Thymus (tissue), 14 donors: ENCODE measurements at places on chromosomes 11 and 22. TPM values are rescaled to one million over a fixed set of nuclear protein-coding genes. Genes with fewer than 3 reads are reported as not detected.
A peak's percentile ranks its signal among the peaks of the same experiment; 100 is the strongest.

The TMEM151A gene
- total RNA-seq: not detected

The GUCY1A2 gene
- 0.94 TPM for total RNA-seq

The MMP3 gene
- total RNA-seq: 0.28 TPM

The HEPN1 gene
- total RNA-seq: not detected

The LARGE1 gene
- 3.1 TPM for total RNA-seq

The TESMIN gene
- 2.0 TPM for total RNA-seq

The OR52E8 gene
- total RNA-seq: not detected

- DNase-seq: no peak
- H3K36me3 ChIP-seq: no peaks in the 10 kb centered on the region
- H3K4me3 ChIP-seq: no peak overlapping the region
- no peak overlapping the region for H3K27ac ChIP-seq
- H3K4me1 ChIP-seq: no peaks in the 10 kb centered on the region
Measured at GRCh38 chr11:11444027-11444803, 91.2 kb upstream of the CSNK2A3 start.

DNA sequence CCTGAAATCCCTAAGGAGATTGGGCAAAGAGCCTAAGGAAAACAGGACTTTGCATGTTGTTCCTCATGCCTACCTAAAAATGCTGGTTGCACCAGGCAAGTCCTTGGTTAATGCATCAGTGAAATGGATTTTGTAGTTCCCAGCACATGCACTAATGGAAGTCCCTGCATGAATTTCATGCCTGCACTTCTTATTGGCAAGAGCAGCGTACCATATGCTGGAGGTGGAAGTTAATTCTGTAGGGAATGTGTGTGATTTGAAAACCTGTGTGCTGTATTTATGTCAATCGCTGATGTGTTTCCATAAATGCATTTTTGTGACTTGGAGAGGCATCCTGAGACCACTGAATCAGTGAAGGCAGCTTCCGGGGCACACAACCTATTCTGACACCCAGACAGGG is 140.3 kb upstream of the MTNR1B start:
- H3K36me3 ChIP-seq: no peaks in the 10 kb centered on the region
- H3K4me3 ChIP-seq: no peak overlapping the region
- no peak for DNase-seq
- H3K4me1 ChIP-seq: peaks cover 42% of the 10 kb centered on the region
- no peaks in the 10 kb centered on the region for H3K27me3 ChIP-seq
- H3K27ac ChIP-seq: no peak overlapping the region

DNA sequence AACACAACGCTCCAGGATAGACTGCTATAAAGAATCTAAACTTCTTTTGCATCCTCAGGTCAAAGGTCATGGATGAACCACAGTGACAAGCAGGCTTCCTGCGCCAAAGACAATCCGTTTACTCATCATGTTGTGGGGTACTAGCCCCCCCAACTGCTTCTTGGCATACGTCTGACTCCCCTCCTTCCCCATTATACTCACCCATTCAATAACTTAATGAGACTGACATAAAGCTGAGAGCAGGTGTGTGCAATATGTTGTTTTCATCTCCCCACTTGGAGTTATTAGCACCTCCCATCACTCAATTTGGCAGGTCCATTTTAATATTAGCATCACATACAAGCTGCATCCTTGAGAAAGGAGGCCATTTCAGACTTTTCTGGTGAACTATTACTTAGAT is 157.1 kb downstream of the CADM1 start:
- H3K4me1 ChIP-seq: no peaks in the 10 kb centered on the region
- no peak for DNase-seq
- H3K4me3 ChIP-seq: no peak overlapping the region
- no peaks in the 10 kb centered on the region for H3K27me3 ChIP-seq
- no peak overlapping the region for H3K27ac ChIP-seq
- H3K36me3 ChIP-seq: no peaks in the 10 kb centered on the region

DNA sequence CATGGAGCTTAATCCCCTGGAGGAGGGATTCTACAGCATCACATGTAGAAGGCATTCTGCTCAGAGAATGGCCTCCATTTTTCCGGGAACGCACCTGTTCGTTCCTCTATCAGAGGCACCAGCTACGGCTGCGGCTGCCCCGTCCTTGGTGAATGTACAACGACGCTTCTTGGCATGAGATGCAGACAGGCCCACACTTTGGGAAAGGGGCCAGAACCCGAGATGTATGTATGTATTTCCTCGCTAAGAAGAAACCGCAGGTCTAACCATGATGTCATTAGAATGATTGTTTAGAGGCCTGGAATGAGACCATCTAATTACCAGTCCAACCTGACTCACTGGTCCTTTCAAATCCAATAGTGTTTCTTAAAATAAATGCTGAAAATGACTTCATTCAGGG is 1293.4 kb downstream of the TBC1D22A start:
- no peak overlapping the region for H3K4me3 ChIP-seq
- no peaks in the 10 kb centered on the region for H3K36me3 ChIP-seq
- peaks cover 22% of the 10 kb centered on the region for H3K4me1 ChIP-seq
- DNase-seq: no peak
- no peak overlapping the region for H3K27ac ChIP-seq

- H3K4me3 ChIP-seq: no peak overlapping the region
- H3K27me3 ChIP-seq: no peaks in the 10 kb centered on the region
- no peak for DNase-seq
- no peaks in the 10 kb centered on the region for H3K4me1 ChIP-seq
- no peak overlapping the region for H3K27ac ChIP-seq
Measured at GRCh38 chr11:21113876-21114275, 444.5 kb downstream of the NELL1 start.

DNA sequence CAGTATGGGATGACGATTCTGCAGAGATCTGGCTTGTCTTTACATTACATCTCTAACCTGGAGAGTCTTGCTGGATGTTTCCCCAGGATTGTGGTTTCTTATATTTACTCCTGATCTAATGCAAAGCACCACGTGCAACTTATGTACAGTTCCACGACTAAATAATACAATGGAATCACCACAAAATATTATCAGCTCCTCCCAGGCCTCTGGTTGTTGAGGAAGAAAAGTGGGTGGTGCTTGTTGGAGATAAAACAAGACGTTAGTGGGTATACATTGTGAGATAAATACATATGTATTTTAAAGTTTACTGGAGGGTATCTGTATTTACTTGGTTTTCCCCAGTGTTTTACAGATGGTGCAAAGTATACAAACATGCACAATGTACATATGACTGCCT is 569.7 kb downstream of the NTM start:
- H3K4me1 ChIP-seq: no peaks in the 10 kb centered on the region
- H3K27ac ChIP-seq: no peak overlapping the region
- no peak overlapping the region for H3K4me3 ChIP-seq
- H3K36me3 ChIP-seq: no peaks in the 10 kb centered on the region

DNA sequence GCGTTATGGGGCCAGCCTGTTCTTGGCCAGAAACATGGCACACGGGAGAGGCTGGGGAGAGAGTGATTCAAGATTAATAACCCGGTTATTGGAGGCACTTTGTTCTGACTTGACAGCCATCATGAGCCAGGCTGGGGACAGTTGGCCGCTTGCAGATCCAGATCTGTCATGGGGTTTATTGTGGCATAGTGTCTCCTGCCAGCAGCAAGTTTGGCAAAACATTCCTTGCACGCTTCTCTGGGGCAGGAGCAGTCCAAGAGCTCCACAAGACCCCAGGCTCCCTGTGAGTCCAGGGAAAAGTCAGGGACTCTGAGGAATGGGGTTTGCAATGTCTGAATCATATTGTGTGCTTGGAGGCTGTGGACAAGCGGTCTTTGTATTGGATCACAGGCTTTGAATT is 270.4 kb downstream of the MIAT start:
- no peaks in the 10 kb centered on the region for H3K4me1 ChIP-seq
- no peaks in the 10 kb centered on the region for H3K36me3 ChIP-seq
- H3K4me3 ChIP-seq: no peak overlapping the region
- H3K27ac ChIP-seq: no peak overlapping the region
- DNase-seq: no peak

GRCh38 chr22:46483353-46483752 is 54.1 kb downstream of the CELSR1 start:
- peaks cover 10% of the 10 kb centered on the region for H3K27me3 ChIP-seq
- H3K4me3 ChIP-seq: no peak overlapping the region
- peaks cover 2% of the 10 kb centered on the region for H3K4me1 ChIP-seq
- H3K36me3 ChIP-seq: no peaks in the 10 kb centered on the region
- H3K27ac ChIP-seq: no peak overlapping the region

GRCh38 chr11:7098235-7098832 is 9.5 kb downstream of the RBMXL2 start:
- no peaks in the 10 kb centered on the region for H3K4me1 ChIP-seq
- no peak overlapping the region for H3K27ac ChIP-seq
- no peak overlapping the region for H3K4me3 ChIP-seq
- DNase-seq: no peak

DNA sequence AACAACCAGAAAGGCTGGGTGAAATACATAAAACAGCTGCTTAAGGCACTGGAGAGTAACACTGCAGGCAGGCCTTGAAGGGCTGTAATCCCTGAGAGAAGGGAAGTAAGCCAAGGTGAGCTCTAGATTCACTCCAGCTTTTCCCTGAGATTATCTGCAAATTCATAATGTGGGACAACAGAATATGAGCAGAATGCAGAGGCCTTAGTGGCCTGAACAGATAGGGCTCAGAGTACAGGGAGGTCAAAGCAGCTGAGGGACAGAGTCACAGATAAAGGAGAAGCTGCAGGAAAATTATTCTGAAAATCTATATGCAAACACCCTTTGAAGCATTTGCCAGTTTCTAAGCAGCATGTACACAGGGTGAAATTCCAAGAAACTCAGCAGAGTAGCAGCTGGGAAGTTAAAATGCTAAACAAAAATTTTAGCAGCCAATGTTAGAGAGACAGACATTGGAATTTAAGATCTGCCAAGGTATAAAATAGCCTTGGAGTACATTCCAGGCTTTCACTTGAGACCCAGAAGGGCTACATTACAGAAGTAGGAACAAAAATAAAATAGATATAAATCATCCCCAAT is 48.1 kb upstream of the CWF19L2 start:
- H3K36me3 ChIP-seq: peaks cover 14% of the 10 kb centered on the region
- DNase-seq: no peak
- no peaks in the 10 kb centered on the region for H3K27me3 ChIP-seq
- no peak overlapping the region for H3K27ac ChIP-seq
- no peak overlapping the region for H3K4me3 ChIP-seq

- no peak for DNase-seq
- no peak overlapping the region for H3K4me3 ChIP-seq
- H3K27me3 ChIP-seq: no peaks in the 10 kb centered on the region
- no peaks in the 10 kb centered on the region for H3K36me3 ChIP-seq
- H3K4me1 ChIP-seq: peaks cover 13% of the 10 kb centered on the region
Measured at GRCh38 chr22:45512363-45512762, 9.7 kb downstream of the FBLN1 start.

- H3K27me3 ChIP-seq: no peaks in the 10 kb centered on the region
- no peaks in the 10 kb centered on the region for H3K36me3 ChIP-seq
- H3K4me1 ChIP-seq: peaks cover 63% of the 10 kb centered on the region
- H3K4me3 ChIP-seq: no peak overlapping the region
- peak overlapping the region; percentile 46 for H3K27ac ChIP-seq
Measured at GRCh38 chr11:46331282-46331984, 15.8 kb upstream of the DGKZ start.

DNA sequence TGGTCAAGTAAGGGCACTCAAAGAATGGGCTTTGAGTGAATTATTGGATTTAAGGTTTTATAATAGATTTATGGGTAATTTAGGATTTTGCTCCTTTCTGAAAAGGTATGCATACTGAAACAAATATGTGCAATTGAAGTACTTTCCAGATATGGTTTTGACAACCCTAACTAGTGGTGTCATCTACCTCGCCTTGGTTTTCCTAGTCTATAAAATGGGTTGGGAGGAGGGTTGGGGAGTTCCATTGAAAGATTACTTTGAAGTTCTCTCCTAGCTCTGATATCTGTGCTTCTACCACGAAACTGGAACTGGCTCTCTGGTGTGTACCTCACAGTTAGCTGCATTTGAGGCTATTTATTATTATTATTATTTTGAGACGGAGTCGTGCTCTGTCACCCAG is 431 bp upstream of the SPTBN2 start:
- no peak for DNase-seq
- H3K4me1 ChIP-seq: peaks cover 14% of the 10 kb centered on the region
- no peak overlapping the region for H3K27ac ChIP-seq
- H3K36me3 ChIP-seq: no peaks in the 10 kb centered on the region
- H3K27me3 ChIP-seq: peaks cover 93% of the 10 kb centered on the region
- no peak overlapping the region for H3K4me3 ChIP-seq

GRCh38 chr11:81368192-81368591 is 1365.5 kb downstream of the FAM181B start:
- H3K27ac ChIP-seq: no peak overlapping the region
- H3K4me1 ChIP-seq: no peaks in the 10 kb centered on the region
- no peak overlapping the region for H3K4me3 ChIP-seq
- H3K27me3 ChIP-seq: no peaks in the 10 kb centered on the region

GRCh38 chr11:59266491-59266890 is 53.8 kb upstream of the MPEG1 start:
- DNase-seq: no peak
- H3K4me1 ChIP-seq: no peaks in the 10 kb centered on the region
- H3K27me3 ChIP-seq: no peaks in the 10 kb centered on the region

GRCh38 chr11:125940145-125940544 is 5.7 kb upstream of the VSIG10L2 start:
- no peaks in the 10 kb centered on the region for H3K36me3 ChIP-seq
- H3K4me1 ChIP-seq: no peaks in the 10 kb centered on the region
- no peak for DNase-seq
- H3K27ac ChIP-seq: no peak overlapping the region
- H3K4me3 ChIP-seq: no peak overlapping the region

DNA sequence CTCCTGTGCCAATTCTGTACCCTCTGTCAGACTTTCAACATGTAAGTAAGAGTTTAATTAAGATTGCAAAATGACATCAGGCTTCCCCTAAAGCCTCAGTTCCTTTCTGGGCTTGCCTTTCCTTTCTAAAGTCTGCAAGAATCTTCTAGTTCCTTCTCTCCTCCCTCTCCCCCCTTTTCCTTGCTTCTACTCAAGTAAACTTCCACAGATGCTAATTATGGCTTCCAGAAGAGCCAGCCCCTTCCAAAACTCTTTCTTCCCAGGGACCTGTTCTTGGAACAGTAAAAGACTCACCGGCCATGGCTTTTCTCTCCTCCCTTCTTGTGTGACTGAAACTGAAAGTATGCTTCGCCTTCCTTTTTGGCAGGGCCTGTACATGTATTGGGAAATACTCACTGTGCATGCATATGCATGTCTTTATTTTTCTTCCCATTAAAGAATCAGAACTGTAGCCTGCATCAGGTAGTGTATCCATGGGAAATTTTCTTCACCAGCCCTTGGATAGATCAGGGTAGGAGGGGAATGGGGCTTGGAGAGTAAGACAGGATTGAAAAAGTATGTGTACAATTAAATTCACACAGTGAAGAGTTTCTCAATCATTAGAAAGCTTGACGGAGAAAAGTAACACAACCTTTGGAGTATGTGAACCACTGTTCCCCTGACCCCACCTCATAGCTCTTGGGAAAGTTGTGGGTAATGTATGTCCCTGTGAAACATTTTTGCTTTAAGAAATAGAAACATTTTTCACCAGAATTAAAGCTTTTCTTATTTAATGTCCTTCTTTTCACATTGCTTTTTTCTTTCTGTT is at the start of gene CASP1:
TSS of gene CASP1 (minus strand) at position 332 of the 808 bp plus-strand sequence. CDS start at position 301, 31 bp downstream.
- H3K36me3 ChIP-seq: no peaks in the 10 kb centered on the region
- H3K27ac ChIP-seq: peak within 1 kb of the TSS; percentile 69
- H3K27me3 ChIP-seq: no peaks in the 10 kb centered on the region
- peak; percentile 38 for DNase-seq

- no peaks in the 10 kb centered on the region for H3K36me3 ChIP-seq
- H3K4me3 ChIP-seq: no peak overlapping the region
Measured at GRCh38 chr22:22870577-22871404, 16.8 kb upstream of the IGLL5 start.
